Thymus (tissue), 14 donors: ENCODE measurements at places on chromosomes 11 and 22. TPM values are rescaled to one million over a fixed set of nuclear protein-coding genes. Genes with fewer than 3 reads are reported as not detected.

Gene ANKK1
- 0.14 TPM for total RNA-seq

DNA sequence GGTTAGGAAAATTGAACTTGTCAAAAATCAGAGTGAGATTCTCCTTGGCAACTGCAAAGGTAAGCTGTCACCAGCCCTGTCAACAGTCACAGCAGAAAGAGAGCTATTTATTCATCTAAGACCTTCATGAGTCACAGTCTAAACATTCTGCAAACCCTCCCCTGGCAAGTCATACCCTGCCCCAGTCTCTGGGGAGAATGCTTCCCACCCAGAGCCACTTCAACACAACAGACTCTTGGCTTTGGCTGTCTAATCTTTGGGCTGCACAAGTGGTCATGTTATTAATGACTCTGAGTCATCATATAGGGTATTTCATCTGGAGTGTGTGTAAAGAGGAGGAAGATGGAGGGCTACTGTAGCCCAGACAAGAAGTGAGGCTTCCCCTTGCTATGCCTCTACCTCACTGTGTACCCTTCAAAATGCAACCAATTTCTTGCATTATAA is 153.4 kb downstream of the CCDC34 start:
- H3K27me3 ChIP-seq, result no peaks in the 10 kb centered on the region
- peaks cover 3% of the 10 kb centered on the region for H3K4me1 ChIP-seq
- no peak overlapping the region for H3K4me3 ChIP-seq
- DNase-seq, result no peak

Gene PLEKHB1
- total RNA-seq, result 4.7 TPM

GRCh38 chr22:40176921-40177737 is 596 bp upstream of the TNRC6B start:
- peak; percentile 70 for DNase-seq
- peak overlapping the region; percentile 74 for H3K27ac ChIP-seq
- peaks cover 23% of the 10 kb centered on the region for H3K4me1 ChIP-seq
- H3K27me3 ChIP-seq, result no peaks in the 10 kb centered on the region
- peak overlapping the region; percentile 80 for H3K4me3 ChIP-seq

GRCh38 chr11:102287964-102288724 is 29.1 kb upstream of the BIRC3 start:
- H3K4me1 ChIP-seq, result peaks cover 29% of the 10 kb centered on the region
- no peaks in the 10 kb centered on the region for H3K36me3 ChIP-seq
- DNase-seq, result no peak
- H3K4me3 ChIP-seq, result peak overlapping the region; percentile 40
- peak overlapping the region; percentile 74 for H3K27ac ChIP-seq
- H3K27me3 ChIP-seq, result no peaks in the 10 kb centered on the region

GRCh38 chr11:75872887-75873416 is 57.9 kb downstream of the UVRAG start:
- peaks cover 2% of the 10 kb centered on the region for H3K36me3 ChIP-seq
- H3K27me3 ChIP-seq, result no peaks in the 10 kb centered on the region
- no peak overlapping the region for H3K4me3 ChIP-seq
- no peak for DNase-seq
- H3K27ac ChIP-seq, result no peak overlapping the region
- H3K4me1 ChIP-seq, result peaks cover 4% of the 10 kb centered on the region

- no peaks in the 10 kb centered on the region for H3K27me3 ChIP-seq
- H3K27ac ChIP-seq, result no peak overlapping the region
- no peaks in the 10 kb centered on the region for H3K4me1 ChIP-seq
- H3K36me3 ChIP-seq, result peaks cover 6% of the 10 kb centered on the region
- no peak overlapping the region for H3K4me3 ChIP-seq
- no peak for DNase-seq
Measured at GRCh38 chr11:9158898-9159391, 67.5 kb upstream of the SCUBE2 start.
